ENCODE measurements at places on chromosomes 5 and 9.

DNA sequence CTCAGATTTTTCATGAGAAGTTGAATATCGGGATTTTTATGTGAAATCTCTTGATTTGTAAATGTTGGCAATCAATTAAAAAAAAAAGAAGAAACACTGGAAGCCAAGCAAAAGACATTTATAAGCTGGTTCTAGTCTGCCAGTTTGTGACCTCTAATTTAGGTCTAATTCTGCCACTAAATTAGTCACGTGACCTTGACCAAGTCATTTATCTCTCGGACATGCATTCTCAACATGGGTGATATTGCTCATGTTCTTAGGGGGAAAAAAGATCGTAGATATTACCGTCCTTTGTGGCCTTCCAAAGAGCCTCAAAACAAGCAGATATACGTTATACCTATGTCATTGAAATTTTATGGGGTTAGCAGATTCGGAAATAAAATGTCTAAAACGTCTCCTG, 52.9 kb upstream of the PTPDC1 start:
- no peak for DNase-seq

DNA sequence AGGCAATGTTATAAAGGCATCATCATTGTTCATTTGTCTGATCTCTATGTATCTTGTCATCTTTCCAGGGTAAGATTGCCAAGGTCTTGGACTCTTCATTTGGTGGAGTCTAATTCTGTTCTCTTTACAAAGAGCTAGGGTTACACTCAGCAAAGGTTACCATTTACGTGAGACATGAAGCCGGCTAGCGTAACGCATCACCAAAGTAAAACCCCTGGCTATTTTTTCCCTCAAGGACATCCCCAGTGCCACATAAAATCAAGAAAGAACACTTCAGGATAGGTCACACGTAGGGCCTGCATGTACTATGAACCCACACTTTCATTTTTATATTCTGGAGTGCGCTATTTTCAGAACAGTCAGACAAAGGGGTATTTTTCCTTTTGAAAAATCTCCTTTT, 20.0 kb upstream of the MYOT start:
- no peak for DNase-seq

DNA sequence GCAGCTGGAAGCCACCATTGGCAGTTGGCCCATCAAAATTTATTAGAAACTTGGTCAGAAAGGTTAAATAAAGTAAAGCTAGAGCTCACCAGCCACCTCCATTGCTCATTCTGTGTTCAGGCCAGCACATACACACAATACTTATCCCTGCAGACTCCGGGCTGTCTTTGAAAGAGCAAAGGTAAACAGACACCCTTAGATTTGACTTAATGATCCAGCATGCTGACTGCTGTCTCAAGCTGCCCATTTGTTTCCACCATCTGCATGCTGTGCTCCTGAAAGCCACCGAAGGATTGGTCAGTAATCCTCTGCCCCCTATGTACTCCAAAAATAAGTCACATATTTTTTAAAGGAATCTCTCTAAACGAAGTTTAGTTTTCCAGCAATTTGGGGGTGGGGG, 1059.8 kb upstream of the DMAC1 start:
- DNase-seq: no peak

DNA sequence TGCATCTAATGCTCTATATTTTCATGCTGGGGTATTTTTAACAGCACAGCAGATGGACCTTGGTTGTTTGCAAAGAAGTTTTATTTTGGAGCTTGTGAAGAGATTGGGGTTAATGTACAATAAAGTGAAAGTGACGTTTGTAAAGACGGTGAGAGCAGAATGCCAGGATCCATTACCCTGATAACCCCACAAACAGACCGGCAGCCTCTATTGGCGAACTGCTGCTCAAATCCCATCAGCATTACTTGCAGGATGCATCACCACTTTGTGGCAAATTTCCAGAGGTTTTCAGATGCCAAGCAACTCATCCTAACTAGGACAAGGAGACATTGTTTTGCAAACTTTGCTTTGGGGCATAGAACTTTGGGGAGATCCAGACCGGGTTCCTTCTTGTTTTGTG, 383.3 kb upstream of the ZNF462 start:
- DNase-seq: no peak

- no peak for DNase-seq
Observed at GRCh38 chr9:137412431-137412830, 10.5 kb downstream of the EXD3 start.

DNA sequence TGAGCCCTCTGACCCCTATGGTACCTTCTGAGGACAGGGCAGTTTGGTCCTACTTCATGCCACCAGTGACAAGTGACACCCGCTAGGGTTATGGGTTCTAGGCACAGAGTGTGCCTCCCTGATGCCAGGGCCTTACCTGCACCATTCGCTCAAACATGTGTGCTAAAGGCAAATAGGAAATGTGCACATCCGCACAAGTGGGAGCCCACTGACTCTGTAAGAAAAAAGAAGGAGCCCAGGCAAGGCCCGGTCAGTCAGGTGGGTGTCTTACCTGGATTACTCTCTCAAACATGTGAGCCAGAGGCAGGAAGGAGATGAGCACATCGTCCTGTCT, 29.1 kb upstream of the MEIKIN start:
- no peak for DNase-seq

DNA sequence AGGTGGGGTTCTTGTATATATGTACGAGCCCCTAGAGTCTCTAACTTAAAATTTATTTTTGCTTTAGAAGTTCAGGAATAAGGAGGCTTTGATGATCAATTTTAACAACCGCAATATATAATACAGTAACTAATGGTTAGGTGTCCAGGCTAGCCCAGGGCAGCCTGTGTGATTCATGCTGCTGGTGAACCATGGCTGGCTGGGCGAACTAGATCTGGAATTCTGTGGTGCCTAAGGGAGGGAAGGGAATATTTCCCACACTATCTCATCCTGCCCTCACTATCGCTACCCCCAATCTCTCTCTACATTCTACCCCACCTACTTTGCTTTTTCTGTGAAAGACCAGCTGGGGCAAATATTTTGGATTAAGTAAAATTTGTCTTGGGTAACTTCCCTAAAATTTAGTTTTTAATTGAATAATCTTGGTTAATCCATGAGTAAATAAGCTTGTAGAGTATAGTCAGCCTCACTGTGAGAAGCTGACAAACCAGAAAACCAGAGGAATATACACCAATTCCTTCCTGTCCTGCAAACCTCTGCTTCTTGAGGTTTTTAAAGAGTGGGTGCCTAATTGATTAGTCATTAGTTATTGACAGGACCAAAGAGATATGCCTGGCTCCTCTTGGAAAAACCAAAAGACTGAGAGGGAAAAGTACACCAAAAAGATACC, 115.1 kb upstream of the CCDC152 start:
- DNase-seq: no peak

DNA sequence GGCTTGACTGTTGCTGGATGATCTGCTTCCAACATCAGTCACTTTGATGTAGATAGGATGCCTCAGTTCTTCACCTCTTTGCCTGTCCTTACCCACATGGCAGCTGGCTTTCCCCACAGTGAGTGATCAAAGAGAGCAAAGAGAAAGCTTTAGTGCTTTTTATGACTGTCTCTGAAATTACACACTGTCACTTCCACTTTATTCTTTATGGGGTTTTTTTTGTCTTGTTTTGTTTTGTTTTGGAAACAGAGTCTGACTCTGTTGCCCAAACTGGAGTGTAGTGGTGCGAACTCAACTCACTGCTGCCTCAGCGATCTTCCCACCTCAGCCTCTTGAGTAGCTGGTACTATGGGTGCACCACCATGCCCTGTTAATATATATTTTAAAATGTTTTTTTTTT, 32.4 kb upstream of the C5orf24 start:
- DNase-seq: no peak

DNA sequence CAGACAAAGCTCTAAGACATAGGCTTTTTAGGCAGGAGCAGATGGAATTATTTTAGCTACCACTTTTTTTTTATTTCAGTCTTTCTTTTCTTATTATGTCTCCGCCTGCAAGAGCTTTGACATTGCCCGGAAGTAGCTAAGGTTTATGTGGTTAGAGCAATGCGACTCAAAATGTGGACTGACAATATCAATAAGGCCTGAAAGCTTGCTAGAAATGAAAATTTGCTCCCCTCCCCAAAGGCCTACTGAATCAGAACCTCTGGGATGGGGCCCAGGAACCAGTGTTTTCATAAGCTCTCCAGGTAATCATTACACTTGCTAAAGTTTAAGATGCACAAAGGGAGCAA, 81.3 kb downstream of the SUSD1 start:
- DNase-seq: no peak

GRCh38 chr5:33257807-33258429, 182.8 kb upstream of the TARS1 start:
- no peak for DNase-seq

DNA sequence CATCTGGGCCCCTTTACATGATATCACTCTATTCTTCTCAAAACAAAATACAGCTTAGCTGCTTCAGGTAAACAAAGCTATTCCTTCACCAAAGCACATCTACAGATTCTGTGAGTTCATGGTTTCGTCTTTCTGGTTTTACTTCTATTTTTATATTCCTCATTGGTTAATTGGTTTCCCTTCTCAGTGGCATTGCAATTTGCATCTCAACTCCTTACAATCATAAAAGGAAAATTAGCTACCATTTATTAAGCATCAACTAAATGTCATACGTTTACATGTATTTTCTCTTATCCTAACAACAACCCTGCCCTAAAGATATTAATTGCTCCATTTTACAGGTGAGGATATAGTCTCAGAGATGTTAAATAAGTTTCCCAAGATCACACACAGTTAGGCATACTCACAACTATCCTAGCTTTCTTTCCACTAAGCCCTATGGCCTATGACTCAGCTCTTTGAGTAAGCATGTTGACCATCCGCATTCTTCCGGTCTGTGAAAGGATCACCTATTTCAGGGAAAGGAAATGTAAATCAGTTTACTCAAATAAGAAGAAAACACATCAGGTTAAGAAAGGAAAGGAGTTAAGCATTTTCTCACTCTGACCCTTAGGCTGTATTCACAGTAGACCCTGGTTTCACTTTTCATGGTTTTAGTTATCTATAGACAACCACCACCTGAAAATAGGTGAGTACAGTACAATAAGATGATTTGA, 146.1 kb downstream of the CAAP1 start:
- no peak for DNase-seq

DNA sequence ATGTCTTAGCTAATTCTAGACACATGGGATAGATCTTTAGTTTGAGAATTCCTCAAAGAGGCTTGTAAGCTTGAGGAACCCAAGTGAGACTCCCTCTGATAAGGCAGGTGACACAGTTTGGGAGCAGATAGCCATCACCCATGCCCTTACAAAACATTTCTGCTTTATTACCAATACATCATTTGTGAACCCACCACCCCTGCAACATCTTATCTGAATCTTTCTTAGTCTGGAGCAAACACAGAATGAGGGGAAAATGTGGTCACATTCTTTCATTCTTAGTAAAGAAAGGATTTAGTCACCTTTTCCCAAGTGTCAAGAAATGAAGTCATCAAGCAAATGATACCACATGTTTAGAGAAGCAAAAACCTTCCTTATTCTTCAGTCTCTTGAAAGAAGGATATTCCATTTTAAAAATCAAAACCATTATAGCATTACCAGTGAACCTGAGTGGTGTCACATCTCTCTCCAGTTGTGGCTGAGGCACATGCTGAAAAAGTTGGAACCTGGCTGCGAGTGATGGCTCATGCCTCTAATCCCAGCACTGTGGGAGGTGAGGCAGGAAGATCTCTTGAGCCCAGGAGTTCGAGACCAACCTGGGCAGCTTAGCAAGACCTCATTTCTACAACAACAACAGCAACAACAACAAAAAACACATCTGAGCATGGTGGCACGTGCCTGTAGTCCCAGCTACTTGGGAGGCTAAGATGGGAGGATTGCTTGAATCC, 65.9 kb downstream of the PRKACG start:
- DNase-seq: no peak

- no peak for DNase-seq
Observed at GRCh38 chr5:156121234-156121633, 205.7 kb upstream of the SGCD start.

DNA sequence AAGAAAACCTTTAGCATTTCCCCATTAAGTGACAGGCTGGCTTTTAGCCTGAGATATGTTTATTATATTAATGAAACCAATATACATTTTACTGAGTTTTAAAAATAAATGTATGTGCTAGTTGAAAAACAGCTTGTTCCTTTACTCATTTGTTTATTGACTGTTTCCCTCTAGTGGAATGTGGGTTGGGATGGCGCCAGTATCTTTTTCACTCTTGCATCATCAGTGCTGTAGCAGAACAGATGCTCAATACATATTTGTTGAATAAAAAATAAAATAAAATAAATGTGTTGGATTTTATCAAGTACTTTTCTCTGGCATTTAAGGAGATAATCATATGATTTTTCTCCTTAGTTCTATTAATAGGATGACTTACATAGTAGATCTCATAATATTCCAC, 43.0 kb downstream of the FSTL4 start:
- no peak for DNase-seq

DNA sequence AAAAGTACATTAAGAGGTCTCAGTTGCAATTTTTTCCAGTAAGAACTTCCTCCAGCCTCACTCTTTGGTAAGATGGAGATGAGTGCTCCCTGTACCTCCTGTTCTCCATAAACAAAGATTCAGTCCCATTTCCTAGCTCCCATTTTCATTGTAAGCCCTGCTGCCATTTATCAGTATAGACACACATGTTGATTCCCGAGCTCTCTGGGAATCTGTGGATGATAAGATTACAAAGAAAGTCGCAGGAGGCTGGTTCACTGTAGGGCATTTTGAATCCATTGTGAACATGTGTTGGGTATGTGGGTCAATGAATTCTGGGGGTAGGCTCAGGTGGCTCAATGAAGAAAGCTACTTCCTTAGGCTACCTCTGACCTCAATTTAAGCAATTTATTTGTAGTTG, 36.7 kb downstream of the RGMB start:
- DNase-seq: no peak

GRCh38 chr5:18745988-18746615, 1111.8 kb downstream of the TAF11L14 start:
- DNase-seq: peak; percentile 70

GRCh38 chr5:125120012-125120411, 373.6 kb upstream of the ZNF608 start:
- DNase-seq: no peak

GRCh38 chr5:7869474-7870136, 657 bp downstream of the MTRR start:
- DNase-seq: peak; percentile 18

GRCh38 chr9:84315278-84315877, 25.2 kb downstream of the SLC28A3 start:
- DNase-seq: peak; percentile 36

- DNase-seq: no peak
Observed at GRCh38 chr5:161064297-161064696, 212.3 kb upstream of the ATP10B start.

GRCh38 chr9:103713631-103714030, 380.5 kb upstream of the SMC2 start:
- no peak for DNase-seq

DNA sequence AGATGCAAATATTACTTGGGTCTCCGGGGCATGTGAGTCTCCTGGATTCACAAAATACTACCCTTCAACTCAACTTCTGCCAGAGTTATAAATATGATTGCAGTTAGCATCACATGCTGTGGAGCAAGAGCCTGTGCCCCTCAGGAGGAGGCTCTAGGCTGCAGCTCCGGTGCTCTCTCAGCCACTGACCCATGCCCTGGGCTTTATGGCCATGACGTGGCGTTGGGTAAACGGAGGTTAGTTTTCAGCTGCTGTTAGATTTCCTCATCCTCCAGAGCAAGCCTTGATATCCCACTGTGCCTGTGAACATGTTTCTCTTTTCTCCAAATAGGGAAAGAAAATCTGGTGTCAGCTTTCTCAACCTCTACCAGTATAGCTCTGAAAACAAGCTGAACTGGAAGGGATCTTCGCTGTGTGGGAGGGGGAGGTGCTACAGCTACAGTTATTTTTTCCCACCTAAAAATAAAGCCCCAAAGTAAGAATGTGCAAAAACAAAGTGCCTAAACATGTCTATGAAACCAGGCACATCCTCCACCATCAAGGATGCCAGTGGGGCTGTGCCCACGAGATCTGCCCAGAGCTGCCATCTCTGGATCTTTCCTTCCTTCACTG, 124.4 kb upstream of the GPR151 start:
- no peak for DNase-seq
